ENCODE measurements at places on chromosomes 5 and 9.
A peak's percentile ranks its signal among the peaks of the same experiment; 100 is the strongest.

GRCh38 chr5:10576790-10577189 is 12.9 kb downstream of the ANKRD33B start:
- DNase-seq = peak; percentile 80

- no peak for DNase-seq
Measured at GRCh38 chr5:93296338-93296737, 284.7 kb downstream of the NR2F1-AS1 start.

GRCh38 chr9:3658964-3659363 is 133.2 kb upstream of the RFX3 start:
- DNase-seq = no peak

DNA sequence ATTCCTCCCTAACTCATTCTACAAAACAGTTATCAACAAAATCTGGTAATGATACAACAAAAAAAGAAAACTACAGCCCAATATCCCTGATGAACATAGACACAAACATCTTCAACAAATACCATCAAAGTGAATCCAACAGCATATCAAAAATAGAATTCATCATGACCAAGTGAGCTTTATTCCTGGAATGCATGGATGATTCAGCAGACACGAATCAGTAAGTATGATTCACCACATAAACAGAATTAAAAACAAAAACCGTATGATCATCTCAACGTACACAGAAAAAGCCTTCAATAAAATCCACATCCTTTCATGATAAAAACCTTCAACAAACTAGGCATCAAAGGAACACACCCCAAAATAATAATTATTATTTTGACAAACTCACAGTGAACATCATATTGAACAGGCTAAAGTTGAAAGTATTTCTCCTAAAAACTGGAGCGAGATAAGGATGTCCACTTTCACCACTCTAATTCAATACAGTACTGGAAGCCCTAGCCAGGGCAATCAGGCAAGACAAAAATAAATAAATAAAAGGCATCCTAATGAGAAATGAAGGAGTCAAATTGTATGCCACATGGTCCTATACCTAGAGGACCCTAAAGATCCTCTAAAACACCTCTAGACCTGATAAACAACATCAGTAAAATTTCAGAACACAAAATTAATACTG is 305.1 kb upstream of the RGMB start:
- no peak for DNase-seq

DNA sequence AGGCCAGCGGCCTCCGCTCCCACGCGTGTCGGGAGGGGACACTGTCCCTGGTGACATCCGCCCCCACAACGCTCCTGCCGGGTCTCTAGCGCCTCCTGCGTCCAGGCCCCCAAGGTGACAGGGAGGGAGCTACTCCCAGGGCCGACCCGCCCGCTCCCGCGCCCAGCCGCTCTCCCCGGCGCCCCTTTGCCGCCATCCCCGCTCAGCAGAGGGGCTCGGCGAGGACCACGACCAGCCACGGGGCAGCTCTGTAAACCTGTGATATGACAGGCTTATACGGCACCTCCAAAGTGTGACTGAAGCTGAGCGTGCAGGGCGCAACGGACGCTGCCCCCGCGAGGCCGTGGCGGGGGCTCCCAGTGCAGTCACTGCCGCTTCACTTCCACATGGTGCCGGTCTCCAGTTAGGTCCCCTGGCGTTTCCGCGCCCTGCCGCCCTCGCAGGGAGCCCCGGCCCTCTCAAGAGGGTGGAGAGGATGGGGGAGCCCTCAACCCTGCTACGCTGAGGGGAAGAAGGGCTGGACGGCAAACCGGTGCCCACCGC is 978 bp upstream of the ADCY2 start:
- DNase-seq = peak; percentile 19

DNA sequence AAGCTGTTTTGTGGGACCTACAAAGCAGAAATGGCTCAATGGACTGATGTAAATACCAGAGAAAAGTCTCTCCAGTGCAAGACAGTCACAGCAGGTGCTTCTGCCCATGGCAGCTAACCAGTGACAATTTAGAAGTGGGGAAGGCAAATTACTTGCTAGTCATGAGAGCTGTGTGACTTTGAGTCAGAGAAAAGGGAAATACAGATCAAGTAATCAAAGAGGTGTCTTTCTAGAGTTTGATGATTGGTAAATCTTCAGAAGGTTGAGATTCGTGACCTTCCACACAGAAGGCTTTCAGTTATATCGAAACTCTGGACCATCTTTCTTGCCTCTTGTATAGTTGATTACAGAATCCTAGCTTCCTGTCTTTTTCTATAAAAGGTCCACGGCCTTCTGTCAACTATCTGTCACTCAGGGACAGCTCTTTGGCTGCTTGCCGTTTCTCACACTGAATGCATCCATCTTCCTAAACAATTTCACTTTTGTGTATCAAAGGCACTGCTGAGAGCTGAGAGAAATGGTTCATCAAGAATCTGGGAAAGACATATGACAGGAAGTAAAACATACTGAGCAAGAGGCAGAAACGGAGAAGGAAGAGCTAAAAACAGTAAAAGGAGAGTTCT is 993.9 kb upstream of the ACO1 start:
- no peak for DNase-seq

DNA sequence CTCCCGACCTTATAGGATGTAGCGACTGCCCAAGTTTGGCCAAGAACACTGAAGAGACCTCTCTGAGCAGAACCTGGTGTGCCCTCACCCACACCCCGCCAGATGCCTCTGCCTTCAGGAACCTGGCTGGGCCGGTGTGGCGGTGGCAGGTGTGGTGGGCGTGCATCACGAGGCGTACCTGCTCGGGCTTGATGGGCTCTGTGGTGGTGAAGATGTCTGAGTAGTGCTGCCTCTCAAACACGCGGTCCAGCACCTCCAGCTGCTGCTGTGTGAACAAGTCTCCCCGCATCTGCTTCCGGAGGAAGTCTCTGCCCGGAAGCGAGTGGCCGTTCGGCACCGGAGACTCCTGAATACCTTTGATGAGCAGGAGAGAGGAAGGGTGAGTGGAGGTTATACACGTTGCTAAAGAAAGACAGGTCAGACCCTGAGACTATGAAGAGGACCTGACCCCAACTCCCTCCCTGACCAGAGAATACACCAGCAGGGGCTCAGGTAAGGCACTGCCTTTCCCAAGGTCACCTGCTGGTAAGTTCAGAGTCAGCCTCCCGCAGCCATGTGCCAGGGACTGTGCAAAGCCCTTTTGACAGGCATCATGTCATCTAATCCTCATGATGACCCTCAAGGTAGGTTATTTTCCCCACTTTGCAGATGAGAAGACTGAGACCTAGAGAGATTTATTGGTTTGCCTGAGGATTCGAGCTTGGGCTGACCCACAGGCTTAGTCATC is 67.5 kb downstream of the PAX5 start:
- no peak for DNase-seq

- peak; percentile 40 for DNase-seq
Measured at GRCh38 chr5:122415030-122415800, 103.2 kb downstream of the SNCAIP start.

GRCh38 chr9:93536874-93537273 is 39.5 kb upstream of the PHF2 start:
- DNase-seq = no peak

- no peak for DNase-seq
Measured at GRCh38 chr9:125997196-125997823, 250.1 kb downstream of the PBX3 start.

DNA sequence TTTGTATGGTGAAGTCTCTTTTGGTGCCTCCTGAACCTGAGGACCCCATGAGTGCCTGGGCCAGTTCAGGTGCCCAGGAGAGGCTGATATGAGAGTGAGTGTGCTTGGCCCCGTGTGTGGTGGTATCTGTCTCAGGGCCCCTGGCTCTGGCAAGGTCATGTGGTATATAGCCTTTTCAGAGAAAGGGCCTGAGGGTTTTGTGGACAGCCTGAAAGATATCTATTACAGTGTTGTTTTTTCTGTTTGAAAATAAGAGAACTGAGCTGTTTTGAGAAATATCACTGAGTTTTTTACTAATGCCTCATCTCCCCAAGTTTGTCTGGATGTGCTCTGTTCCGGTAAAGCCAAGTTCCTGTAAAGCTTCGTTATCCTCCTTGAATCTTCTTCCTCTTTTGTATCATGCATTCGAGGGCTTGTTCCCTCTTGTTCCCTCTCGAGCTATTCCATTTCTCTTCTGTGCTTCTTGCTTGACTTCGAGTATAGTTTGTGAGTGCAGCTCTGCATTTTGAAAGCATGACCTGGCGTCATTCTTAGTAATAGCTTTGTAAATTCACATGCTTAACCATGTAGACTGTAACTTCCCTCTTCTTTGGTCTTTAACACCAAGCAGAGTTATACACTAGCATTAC is 122.3 kb downstream of the MAST4 start:
- DNase-seq = peak; percentile 71

- DNase-seq = peak; percentile 73
Measured at GRCh38 chr5:74063821-74064220, 437.8 kb downstream of the ARHGEF28 start.

GRCh38 chr9:109176386-109176785 is 9.3 kb upstream of the FRRS1L start:
- no peak for DNase-seq

GRCh38 chr5:66974256-66974655 is 222.3 kb downstream of the CD180 start:
- DNase-seq = no peak

DNA sequence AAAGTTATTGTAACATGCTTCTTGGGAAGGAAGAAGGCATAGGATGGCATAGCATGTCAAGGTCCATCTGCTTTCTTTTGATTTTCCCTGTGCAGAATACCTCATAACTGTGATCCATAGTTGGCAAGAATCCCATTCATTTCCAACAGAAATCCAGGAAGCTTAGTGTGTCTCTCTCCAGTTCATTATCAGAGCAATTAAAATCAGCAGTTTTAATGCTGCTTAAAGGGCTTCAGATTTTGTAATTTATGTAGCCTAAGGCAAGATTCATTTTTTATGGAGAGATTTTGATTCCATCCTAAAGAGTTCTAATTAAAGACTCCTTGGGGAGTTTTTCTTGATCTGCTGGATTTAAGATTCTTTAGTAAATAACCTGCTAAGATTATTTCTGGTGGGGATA is 560.1 kb downstream of the PDE4D start:
- DNase-seq = no peak

DNA sequence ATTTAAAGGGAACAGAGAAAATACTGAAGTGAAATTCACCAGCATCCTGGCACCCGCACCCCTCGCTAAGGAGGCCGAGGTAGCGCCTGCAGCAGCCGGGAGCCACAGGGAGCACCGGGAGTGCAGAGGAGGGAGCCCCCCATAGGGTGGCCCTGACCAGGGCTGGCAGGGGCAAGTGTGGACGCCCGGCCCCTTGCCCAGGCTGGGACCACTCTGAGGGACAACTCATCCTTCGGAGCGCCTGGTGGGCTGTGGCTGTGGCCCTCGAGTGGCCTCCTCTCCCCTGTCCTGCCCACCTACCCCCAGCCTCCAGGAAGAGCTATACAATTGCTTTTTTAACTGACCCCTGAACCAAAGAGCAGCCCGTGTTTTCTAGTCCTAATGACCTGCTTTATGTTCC is 47.0 kb downstream of the PLEKHG4B start:
- DNase-seq = no peak

GRCh38 chr9:119272500-119273211 is 96.6 kb downstream of the BRINP1 start:
- no peak for DNase-seq

DNA sequence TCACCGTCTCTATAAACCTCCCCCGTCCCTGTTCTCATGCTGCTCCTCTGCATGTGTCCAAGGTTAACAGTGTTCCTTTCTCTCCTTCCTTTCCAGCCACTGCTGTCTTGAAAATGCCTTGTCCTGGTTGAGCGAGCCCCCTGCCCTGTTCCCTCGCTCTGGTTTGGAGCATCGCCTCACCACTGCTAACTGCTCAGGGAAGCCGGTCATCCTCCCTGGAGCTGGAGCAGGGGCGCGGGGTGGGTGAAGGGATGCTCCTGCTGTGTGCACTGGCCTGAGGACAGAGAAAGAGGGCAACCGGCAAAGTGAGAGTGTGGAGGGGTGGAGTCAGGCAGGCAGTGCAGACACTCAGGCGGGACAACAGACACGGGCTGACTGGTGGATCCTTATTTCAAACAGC is 19.4 kb downstream of the UBE2QL1 start:
- DNase-seq = no peak

DNA sequence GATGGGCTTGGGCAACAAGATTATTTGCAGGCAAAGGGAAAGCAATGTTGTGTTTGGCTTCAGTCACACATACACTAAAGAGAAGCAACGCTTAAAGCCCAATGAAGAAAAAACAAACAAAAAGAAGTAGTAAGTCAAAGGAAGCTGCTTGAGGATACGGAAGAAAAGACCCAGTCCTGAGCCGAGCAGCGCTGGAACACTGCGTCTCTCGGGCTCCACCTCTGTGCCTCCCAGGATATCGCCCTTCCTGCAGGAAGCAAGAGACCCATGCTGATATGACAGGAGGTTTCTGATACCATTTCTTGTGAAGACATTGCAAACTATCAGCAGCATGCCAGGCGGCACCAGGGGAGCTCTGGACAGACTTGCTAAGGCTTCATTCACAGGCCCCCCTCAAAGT is 9.9 kb downstream of the GNAQ start:
- peak; percentile 46 for DNase-seq

DNA sequence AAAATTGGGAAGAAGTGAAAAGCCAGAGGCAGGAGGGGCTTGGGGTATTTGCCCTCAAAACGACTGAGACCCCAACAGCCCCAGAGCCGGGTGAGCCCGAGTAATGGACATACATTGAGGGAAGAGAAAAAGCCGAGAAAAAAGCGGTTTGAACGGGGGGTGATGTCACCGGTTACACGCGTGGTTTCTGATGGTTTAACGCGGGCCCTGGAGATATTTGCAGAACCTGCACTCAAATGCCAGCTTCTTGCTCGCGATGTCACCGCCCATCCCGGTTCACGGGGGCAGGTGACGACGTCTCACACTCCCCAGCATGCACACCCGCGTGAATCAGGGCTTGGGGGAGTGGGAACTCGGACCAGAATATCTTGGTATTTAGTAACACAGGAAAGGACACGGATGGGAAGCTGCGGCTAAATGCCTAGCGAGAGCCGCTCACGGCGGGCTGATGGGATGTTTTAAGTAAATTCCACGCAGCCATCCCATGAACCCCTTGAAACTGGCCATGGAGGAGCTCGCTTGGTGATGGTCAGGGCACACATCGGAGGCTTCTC is 102.0 kb upstream of the RAPGEF1 start:
- no peak for DNase-seq

- no peak for DNase-seq
Measured at GRCh38 chr5:110179321-110179720, 489.6 kb downstream of the MAN2A1 start.

Data from suppressor macrophage treated with lipopolysaccharide for 1 hour (primary cell).